ENCODE measurements at places on chromosomes 5 and 9. TPM values are rescaled to one million over a fixed set of nuclear protein-coding genes. Genes with fewer than 3 reads are reported as not detected.

Gene PCDH12
- under 0.01 TPM for total RNA-seq

Gene MRPL36
- total RNA-seq = 79.4 TPM

Gene FGFR4
- total RNA-seq = 0.12 TPM

Gene POU5F2
- total RNA-seq = 0.45 TPM

Gene TRAF1
- total RNA-seq = 1.6 TPM

Gene SHISAL2B
- not detected for total RNA-seq

Gene INSYN2B
- 4.0 TPM for total RNA-seq

Gene LECT2
- total RNA-seq = not detected

Gene CARD6
- total RNA-seq = 11.7 TPM

Gene ADAMTS19
- not detected for total RNA-seq

Gene BTNL3
- total RNA-seq = not detected

Gene SERF1B
- total RNA-seq = 17.6 TPM

Gene SMIM23
- total RNA-seq = not detected
